ENCODE measurements at places on chromosomes 3 and 15.

DNA sequence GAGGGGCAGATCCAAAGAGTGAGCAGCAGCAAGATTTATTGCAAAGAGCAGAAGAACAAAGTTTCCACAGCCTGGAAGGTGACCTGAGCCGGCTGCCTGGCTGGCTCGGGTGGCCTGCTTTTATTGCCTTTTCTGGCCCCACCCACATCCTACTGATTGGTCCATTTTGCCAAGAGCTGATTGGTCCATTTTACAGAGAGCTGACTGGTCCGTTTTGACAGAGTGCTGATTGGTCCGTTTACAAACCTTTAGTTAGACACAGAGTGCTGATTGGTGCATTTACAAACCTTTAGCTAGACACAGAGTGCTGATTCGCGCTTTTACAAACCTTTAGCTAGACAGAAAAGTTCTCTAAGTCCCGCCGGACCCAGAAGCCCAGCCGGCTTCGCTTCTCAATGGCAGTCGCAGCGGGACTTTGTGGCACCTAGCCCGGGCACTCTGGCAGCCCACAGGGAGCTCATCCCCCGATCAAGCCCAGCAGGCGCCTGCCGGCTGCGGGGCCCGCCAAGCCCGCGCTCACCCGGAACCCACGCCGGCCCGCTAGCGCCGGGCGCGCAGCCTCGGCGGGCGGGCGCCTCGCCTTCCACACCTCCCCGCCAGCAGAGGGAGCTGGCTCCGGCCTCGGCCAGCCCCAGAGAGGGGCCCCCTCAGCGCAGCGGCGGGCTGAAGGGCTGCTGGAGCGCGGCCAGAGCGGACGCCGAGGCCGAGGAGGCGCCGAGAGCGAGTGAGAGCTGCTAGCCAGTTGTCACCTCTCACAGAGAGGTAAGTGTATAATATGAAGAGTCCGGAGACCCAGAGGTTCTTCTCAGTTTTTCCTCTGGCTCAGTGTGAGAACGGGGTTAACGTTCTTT, 339.2 kb downstream of the CHL1 start:
- no peak for DNase-seq

GRCh38 chr15:100373942-100374341, 32.2 kb upstream of the ADAMTS17 start:
- no peak for DNase-seq

GRCh38 chr3:148716657-148717056, 19.0 kb downstream of the AGTR1 start:
- no peak for DNase-seq

DNA sequence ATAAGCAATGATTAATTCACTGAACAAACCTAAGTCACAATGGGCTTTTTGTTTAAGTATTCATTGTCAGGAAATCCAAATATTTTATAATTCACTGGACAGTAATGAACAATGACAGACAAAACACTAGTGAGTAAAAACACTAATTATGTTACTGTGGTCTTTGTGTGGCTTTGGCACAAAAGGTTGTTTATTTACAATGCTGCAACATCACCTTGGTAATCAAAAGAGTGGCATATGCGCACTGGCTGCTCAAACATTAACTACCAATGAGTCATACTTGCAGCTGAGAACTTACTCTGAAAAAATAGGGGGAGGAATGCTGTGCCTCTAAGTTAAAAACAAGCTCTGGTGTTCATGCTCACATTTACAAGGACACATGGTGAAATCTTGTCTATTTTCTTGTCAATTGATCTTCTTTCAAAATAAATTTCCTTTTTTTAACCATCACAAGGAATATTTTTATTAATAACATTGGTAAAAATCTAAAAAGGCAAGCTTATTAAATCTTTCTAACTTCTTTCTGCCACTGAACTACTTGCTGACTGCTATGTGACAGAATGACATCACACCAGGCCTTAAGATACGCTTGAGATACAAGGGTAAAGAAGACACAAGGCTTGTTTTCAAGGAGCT, 85.2 kb upstream of the PPIB start:
- DNase-seq = no peak

GRCh38 chr3:155047672-155048071, 32.4 kb upstream of the MME start:
- no peak for DNase-seq

- DNase-seq = no peak
Measured at GRCh38 chr3:32868719-32869512, 51.1 kb downstream of the TRIM71 start.

GRCh38 chr3:62529230-62529629, 155.9 kb upstream of the FEZF2 start:
- DNase-seq = no peak

DNA sequence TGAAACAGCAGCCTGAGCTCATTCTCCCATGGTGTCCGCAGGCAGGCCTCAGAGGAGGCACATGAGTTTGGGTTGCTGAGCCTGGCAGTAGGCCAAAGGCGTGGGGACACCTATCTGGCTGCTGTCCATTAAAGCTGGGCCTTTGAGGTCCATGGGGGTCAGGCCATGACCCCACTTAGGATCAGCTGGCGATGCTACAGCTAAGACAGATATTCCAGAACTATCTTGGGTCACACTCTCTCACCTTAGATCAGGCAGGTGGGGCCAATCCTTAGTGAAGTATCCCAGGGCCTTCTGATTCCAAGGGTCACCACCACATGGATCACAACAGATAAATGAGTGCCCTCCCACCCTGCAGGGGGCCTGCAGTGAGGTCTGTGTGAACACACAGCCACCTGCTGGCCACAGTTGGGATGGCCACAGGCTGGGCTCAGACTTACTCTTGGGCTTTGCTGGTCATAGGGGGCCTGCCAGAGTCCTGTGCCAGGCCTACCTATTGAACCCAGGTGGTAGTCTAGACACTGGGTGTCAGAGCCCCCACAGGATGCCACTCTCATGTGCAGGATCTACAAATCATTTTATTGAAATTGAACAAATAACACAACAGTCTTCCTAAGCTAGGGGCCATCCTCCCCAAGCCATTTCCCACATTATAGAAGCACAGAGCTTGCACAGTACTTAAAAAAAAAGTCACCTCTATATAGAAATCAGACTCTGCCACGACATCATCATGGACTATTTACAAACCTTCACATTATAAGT, 2.0 kb upstream of the HYAL2 start:
- DNase-seq = peak; percentile 78

DNA sequence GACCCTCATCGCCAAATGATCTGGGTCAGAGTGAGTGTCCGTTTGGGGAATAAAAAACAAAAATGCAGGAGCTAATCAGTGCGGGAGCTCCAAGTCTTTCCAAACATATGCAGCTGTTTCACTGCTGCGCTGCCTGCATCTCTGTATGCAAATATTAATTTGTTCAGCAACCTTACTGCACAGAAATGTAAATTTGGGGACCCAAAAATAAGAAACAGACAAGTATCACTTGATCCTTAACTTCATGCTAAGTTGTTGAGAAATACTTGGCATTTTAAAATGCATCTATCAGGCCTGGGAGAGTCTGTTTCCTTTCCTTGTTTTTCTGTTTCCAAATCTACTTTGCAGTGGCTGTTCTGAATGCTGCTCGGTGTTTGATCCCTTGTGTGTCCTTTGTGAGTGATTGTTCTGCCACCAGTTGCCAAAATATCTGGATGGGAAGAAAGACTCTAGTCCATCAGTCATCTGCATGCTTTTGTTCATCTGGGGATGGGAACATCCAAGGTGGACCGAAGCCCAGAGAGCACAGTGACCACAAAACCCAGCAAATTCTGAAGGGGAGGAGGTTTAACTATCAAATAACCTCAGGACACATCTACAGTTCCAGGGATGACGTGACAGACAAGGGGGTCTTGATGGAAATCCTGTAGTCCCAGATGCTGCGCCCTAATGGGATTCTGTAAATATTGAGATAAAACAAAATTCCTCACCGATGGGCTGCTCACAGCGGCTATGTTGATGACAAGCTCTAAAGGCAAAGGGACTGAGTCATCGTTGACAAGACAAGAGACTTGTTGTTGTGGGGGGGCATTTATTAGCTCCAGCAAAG, 199.5 kb upstream of the WNT5A start:
- DNase-seq = no peak

GRCh38 chr15:31248951-31249350, 77.7 kb upstream of the KLF13 start:
- DNase-seq = no peak

GRCh38 chr15:74788683-74789151, 6.8 kb downstream of the CSK start:
- no peak for DNase-seq

- no peak for DNase-seq
Measured at GRCh38 chr15:88860212-88860611, 35.1 kb downstream of the HAPLN3 start.

DNA sequence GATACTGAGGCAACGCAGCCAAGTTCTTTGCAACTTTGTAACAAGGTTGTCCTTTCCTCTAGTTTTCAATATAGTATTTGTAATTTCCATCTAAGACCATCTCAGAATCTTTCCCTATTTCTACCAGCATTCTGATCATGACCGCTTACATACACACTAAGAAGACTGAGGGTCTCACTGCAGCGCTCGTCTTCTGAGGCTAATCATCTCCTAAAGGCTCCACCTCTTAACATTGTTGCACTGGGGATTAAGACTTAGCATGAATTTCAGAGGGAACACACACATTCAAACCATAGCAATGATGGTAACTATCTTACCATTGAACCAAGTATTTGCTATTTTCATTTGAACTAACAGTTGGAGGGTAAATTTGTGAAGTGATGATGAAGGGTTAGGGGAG, 463.3 kb upstream of the CCDC54 start:
- DNase-seq = no peak

DNA sequence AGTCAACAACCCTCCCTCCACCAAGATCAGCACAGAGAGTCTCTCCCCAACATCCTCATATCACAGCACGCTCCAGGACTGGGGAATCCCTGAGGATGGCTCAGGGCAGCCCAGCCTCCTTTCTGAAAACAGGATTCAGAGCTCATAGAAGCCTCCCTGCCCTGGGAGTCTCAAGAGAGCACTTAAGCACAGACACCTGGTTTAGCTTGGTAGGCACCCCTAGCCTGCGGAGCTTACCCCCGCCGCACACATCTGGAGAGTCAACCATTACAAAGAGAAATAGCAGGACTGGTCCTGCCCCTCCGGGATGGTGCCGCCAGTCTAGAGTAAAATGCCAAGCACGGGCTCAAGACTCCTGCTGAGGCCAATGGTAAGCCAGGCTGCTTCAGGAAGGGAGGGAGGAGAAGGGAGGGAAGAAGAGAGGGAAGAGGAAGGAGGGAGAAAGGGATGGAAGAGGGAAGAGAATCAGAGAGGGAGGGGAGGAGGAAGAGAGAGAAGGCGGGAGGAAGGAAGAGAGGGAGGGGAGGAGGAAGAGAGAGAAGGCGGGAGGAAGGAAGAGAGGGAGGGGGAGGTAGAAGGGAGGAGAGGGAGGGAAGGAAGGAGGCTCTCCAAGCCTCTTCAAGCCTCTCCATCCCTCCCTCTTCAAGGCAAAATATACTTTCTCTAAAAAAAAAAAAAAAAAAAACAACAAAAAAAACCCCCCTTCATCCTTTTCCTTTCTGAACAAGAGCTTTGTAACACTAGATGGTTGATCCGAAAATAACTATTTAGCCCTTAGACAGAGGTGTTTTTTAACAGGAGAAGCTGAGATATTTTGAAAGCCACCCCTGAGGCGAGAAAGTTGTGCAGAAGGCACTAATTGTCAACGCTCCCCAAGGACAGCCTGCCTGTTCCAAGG, 278.6 kb upstream of the TLE3 start:
- DNase-seq = peak; percentile 34

DNA sequence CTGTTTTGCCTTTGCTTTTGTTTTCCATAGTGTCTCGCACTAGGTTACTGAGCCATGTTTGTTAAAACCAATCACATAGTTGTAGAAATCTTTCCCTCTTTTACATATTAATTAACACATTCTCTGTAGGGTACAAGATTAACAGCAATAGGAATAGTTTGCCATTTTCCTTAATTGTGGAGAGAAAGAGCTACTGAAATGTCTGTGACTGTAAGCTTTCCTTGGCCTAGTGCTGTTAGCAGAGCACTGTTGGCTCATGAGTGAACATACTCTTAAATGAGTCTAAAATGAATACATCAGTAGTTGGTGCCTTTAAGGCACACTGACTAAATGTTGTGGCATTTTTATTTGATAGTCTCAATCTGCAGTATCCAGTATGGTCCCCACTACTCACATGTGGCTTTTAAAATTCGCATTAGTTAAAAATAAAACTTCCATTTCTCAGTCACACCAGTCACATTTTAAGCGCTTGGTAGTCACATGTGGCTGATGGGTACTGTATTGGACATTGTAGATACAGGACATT, 28.2 kb downstream of the CHD2 start:
- no peak for DNase-seq

- DNase-seq = no peak
Measured at GRCh38 chr3:164451072-164451910, 627.0 kb downstream of the SI start.

DNA sequence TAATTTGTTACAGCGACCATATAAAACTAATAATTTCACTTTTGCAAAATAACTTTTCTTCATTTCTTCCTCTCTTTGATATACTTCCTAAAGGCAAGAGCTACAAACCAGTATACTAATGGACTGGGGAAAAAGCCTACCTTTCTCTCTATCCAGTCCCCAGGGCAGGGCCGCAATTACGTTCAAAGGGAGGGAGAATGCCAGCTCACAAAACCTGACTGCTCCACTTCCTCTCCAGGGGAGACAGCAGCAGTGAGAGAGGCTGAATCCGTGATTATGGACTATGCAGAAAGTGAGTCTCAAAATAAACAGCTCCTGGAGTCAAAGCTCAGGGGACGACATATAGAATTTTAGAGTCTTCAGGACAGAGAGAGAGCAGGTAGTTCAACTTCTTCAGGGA, 126.9 kb upstream of the HES1 start:
- DNase-seq = no peak

DNA sequence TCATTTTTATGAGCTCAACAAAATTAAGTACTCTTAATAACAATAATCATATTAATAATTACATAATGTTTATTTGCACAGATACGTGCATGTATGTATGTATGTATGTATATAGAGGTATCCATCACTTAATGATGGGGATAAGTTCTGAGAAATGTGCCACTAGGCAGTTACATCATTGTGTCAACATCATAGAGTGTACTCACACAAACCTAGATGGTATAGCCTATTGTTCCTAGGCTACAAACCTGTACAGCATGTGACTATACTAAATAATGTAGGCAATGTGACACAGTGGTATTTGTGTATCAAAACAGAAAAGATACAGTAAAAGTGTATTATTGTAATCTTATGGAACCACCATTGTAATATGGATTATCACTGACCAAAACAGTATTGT, 874.7 kb upstream of the GBE1 start:
- no peak for DNase-seq

DNA sequence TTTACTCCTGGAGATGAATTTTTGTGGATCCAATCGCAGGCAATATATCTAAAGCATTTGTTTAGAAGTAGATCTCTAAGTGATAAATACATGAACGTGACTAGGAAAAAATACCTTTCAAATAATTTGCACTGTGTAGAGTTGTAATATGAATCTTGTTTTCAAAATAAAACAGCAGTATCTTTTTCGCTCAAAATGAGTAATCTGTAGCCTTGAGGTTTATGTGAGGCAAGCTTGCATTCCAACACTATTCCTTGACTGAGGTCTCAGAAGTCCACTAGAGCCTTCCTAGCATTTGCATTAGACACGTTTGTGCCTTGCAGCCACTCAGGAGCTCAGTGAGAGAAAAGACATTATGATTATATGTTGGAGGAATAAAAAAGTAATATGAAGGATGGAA, 138.3 kb upstream of the ROBO1 start:
- DNase-seq = no peak

- DNase-seq = no peak
Measured at GRCh38 chr3:55765906-55766701, 279.0 kb upstream of the WNT5A start.

- no peak for DNase-seq
Measured at GRCh38 chr3:112649478-112649735, 8.5 kb upstream of the CCDC80 start.
